DMS79 treated with DMSO at 0.1 percent for 48 hours (cell line): ENCODE measurements at places on chromosomes 16 and 17.
A peak's percentile ranks its signal among the peaks of the same experiment; 100 is the strongest.

DNA sequence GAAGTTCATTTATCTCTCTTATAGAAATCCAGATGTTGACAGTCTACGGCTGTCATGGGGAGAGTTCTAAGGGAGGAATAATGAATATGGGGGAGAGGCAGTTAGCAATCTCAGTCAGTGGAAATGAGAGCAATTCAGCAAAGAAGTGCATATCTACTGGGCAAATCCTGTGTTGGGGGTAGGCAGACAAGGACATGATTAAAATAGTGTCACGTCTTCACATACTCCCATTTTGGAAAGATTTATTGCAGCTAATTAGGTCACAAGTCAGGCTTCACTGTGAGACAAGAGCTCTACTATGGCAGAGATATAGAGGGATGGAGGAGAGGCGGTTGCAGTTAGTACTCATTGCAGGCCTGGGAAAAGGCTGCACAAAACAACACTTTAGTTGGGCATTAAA, 29.8 kb downstream of the LRRC36 start:
- DNase-seq = no peak

DNA sequence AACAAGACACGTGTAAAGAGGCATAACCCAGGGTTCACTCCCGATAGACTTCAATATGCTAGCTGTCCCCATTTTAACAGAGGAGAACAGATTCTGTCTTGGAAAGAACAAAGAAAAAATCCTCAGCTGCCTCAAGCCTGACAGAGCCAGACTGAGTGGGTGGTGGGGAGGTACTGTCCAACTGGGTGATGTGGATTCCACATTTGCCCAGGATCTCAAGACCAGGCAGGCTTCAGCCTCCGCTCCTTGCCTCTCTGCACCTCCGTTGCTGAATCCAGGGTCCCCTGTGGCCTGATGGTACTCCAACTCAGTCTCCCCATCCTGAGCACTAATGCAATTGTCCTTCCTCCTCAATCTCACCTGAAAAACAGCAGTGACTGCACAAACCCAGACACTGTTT, 163.8 kb downstream of the GSG1L start:
- DNase-seq = no peak

DNA sequence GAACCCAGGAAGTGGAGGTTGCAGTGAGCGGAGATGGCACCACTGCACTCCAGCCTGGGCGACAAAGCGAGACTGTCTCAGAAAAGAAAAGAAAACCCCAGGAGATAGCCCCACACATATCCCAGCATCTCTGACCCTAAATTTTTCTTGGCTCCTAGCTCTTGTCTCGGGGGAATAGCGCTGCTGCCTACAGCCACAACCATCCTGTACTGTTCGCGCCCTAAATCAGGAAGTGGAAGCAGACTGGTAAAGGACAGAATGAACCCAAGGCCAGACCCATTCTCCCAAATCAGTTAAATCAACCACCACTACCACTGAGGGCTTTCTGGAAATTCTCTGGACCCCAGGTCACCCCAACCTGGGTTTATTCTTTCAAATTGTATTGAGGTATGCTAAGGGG, 1.7 kb downstream of the CTDNEP1 start:
- DNase-seq = no peak

GRCh38 chr16:68492543-68493411, 44.5 kb upstream of the SMPD3 start:
- no peak for DNase-seq

- peak; percentile 31 for DNase-seq
These were observed 1.8 kb upstream of the RARA start for GRCh38 chr17:40307001-40307730.

DNA sequence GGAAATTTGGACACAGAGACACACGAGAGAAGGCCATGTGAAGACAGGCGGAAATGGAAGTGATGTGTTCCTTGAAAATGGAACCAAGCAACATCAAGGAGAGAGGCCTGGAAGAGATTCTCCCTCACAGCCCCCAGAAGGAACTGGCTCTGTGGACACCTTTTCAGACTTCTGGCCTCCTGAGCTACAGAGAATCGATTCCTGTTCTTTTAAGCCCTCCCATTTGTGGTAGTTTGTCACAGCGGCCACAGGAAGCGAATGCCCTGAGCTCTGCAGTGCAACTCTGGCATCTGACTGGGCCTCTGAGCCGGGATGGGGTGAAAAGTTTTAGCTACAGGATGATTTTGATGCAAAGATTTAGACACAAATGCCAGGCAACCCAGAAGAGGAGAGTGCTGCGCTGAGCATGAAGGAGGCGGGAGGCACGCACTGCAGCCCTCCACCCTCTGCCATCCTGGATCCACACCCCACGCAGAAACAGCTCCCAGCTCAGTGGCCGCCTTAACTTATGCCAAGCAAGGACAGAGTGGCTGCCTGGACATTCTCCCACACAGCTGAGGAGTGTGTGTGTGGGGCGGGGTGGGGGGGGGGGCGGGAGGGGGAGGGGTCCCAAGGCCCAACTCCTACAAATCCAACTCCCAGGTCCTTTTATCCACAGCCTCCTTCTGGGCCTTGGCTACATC, 2.2 kb downstream of the TIMP2 start:
- no peak for DNase-seq

DNA sequence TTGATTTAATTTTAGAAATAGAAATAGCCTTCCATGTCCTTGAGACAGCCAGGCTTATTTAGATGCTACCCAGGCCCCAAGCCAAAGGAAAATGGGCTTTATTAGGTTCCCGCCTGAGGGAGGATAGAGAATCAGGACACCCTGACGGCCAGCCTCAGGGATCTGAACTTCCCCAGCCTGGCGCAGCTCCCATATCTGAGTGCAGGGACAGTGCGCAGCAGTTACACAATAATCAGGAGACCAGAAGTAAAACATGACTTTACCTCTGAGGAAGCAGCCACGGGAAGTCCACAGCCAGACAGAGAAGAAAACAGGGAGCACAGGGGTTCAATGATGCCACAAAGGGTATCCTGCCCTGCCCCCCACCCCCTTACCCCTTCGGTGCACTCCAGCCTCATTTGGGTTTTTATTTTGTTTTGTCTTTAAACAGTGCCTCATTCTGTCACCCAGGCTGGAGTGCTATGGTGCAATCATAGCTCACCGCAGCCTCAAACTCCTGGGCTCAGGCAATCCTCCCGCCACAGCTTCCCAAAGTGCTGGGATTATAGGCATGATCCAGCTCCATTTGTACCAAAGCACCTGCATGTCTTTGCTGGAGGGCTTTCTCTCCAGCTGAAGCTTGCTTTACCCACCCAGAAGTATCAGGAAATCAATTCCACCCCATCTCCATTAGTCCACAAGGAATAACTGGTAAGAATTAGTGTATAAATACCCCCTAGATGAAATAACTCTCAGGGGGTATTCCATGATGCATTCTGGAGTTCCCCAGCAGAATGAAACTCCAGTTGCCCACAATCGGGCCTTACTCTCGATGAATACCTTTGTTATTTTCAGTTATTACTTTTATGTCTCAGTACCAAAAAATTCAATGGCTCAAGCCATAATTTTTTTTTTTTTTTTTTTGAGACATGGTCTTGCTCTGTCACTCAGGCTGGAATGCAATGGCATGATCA, 21.9 kb downstream of the ORC6 start:
- DNase-seq = no peak

GRCh38 chr17:56985371-56986162, 7.6 kb downstream of the SCPEP1 start:
- DNase-seq = no peak

DNA sequence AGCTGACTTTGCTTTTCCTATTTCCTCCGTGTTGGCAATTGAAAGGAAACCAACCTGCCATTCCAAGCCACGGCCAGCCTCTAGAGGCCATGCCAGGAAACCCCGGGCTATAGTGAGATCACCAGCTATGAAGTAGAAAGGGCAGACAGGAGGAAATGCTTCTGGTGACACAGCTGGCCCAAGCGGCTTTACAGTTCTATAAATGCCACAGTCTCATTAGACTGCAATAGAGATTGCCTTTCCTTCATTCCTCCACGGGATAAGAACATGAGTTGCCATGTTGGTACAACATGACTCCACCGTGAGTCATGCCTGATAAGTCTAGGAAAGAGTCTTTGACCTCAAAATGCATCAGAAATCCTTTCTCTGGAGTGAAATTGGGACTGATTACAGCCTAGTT, 384.9 kb downstream of the GRIN2A start:
- no peak for DNase-seq

GRCh38 chr16:25894093-25894492, 202.3 kb downstream of the HS3ST4 start:
- DNase-seq = no peak

DNA sequence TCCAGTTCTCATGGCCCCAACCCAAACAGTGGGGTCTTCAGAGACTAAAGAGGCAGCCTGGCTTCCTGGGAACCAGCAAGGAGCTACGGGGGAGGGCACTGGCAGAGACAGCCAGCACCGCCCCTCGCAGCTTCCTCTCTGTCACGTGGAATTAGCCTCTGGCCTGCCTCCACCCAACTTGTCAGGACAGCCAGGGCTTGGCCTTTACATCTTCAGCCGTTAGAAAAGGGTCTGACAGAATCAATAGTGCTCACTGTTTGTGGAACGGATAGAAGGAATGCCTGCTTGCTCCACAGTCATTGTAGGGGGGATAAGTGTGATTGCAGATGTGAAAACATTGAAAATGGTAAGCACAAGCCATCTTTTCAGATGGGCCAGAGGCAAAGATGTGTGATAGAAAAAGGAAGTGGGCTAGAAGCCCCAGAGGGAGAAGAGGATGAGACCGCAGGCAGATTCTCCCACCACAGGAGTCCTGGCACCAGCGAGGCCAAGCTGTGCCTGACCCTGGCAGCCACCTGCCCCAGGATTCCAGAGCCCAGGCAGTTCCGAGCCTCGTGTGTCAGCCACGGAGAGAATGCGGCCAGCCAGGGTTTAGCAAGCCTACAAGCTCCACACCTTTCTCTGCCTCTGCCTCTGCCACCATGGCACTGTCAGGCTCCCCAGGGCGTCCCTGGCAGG, 18.6 kb downstream of the GRIN2C start:
- DNase-seq = no peak

DNA sequence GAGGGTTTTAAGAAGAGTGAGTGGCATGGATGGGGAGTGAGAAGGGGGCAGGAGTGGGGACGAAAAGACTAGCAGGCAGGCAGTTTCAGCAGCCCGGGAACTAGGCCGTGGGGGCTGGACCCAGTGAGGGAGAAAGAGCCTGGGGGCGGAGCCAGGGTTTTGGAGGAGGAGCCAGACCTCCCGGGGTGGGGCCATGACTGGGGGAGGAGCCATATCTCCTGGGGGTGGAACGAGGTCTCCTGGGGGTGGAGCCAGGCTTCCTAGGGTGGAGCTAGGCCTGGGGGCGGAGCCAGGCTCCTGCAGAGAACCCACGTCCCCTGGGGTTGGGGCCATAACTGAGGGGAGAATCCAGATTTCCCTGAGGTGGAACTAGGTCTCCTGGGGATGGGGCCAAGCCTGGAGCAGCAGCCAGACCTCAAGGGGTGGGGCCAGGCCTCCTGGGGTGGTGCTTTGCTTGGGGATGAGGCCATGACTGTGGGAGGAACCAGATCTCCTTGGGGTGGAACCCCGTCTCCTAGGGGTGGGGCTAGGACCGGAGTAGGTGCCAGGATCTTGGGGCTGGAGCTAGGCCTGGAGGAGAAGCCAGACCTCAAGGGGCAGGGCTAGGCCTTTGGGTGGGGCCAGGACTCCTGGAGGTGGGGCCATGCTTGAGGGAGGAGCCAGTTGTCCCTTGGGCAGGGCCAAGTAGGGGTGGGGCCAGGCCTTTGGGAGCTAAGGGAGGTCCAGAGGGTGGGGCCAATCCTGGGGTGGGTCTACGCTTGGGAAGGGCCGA, 41.7 kb upstream of the JPH3 start:
- no peak for DNase-seq

DNA sequence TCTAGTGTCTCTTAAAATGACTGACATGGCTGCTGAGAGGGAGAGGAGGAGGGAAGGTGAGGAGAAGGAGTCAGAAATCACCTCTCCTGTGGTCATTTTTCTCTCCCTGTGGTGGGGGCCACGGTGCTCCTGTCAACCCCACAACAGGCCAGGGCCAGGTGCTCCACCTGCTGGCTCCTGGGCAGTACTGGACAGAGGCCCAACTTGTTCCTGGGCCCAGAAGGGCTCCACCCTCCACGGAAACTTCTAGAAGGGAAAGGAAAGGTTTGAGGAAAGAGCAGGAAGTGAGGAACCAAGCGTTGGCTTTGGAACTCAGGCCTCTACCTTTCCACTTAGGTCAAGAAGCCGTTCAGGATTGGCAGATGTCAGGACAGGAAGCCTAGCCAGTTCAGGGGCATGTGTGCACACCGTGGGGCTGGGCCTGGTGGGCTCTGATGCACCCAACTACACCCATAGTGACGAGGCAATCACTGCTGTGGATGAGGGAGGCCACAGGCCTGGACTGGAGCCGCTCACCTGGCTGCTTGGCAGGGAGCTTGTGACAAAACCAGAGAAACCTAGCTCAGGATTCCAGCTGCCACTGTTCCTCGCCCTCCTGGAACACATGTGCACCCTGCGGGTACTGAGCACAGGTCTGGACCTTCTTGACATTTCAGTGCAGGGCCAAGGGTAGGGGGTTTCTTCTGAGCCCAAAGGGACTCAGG, 36.1 kb downstream of the WNT3 start:
- no peak for DNase-seq

GRCh38 chr17:21287703-21288449, 3.4 kb downstream of the MAP2K3 start:
- no peak for DNase-seq

- DNase-seq = no peak
These were observed 10.6 kb downstream of the GPRC5B start for GRCh38 chr16:19874026-19874425.

GRCh38 chr17:82815354-82815753, 24.5 kb downstream of the ZNF750 start:
- DNase-seq = no peak

GRCh38 chr17:76397687-76398522, 13.5 kb downstream of the SPHK1 start:
- peak; percentile 28 for DNase-seq

DNA sequence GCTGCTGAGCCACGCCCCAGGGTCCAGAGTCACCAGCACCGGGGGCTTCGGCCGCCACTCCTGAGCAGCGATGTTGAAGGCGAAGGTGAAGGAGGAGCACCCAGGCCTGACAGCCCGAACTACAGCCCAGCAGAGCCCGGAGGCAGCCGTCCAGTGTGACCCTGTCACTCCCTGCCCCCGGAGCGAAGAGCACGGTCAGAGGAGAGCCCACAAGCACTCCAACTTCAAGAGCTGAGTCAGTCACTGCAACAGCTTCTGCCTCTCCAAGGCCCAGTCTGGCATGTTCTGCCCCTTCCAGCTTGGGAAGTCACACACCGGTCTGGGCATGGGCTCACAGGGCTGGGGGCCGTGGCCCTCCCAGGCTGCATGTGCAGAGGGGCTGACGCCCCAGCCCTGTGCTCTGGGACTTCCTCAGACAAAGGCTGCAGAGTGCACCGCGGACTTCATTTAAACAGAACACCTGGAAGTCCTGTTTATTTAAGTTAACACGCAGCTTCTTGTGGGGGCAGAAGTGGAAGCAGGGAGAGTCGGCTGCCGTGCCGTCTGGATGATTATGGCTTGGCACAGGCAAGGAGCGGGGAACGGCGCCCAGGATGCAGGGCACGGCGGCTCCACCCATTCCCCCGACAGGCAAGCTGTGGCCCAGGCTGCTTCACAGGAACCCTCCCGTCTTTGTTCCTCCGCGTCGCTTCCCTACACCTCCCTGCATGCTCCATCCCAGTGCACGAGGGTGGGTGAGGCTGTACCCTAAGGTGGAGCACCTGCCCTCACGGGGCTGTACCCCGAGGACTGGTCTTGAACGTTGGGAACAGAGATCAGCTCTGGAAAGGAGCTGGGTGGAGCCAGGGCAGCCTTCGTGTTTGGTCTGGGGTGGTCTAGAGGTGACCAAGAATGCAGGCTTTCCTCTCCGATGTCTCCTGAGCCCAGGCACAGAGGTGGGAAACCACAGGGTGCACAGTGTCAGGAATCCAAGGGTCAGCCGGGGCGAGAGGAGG, 68.9 kb upstream of the METRNL start:
- DNase-seq = peak; percentile 28

GRCh38 chr17:77898521-77899434, 59.7 kb upstream of the TNRC6C start:
- peak; percentile 24 for DNase-seq
